ENCODE measurements at places on chromosomes 12 and 14. TPM values are rescaled to one million over a fixed set of nuclear protein-coding genes. Genes with fewer than 3 reads are reported as not detected.
A peak's percentile ranks its signal among the peaks of the same experiment; 100 is the strongest.

- no peak for DNase-seq
Observed at GRCh38 chr14:79705126-79705894, 506.0 kb downstream of the DIO2 start.

DNA sequence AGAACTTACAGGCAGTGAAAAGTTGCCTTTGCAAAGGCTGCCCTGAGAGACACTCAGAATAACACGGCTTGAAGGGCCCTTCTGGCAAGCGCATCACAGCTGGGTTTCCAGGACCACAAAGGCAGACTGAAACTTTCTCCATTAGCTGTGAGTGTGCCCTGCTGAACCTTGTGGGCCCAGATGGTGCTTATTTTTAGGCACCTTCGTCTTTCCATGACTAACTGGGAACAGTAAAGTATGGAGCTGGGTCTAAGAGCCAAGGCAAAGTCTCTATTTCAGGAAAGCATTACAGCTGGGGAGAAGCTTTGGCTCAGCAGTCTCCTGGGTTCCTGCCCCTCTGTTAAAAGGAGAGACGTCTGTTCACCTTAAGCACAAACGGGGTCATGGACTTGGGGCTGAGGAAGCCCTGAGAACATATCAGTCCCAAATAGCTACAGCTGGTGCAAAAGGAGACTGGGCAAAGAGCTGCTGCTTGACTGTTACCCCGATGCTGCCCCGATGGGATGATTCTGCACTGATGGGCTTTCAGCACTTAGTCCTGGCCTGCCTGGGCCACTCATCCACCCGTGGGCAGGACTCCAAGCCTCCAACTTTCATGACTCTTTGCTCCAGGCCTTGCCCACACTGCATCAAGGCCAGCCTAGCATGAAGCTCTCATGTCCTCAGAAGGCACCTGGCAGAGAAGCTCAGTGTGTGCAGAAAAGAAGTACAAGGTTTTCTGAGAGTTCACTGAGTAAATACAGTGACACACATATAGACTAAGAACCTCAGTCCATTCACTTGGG, 248.3 kb downstream of the PHLDA1 start:
- DNase-seq: no peak

GRCh38 chr14:48788771-48789170, 797.4 kb downstream of the RPS29 start:
- no peak for DNase-seq

- no peak for DNase-seq
Observed at GRCh38 chr12:49264466-49264872, 413 bp upstream of the TUBA1C start.

DNA sequence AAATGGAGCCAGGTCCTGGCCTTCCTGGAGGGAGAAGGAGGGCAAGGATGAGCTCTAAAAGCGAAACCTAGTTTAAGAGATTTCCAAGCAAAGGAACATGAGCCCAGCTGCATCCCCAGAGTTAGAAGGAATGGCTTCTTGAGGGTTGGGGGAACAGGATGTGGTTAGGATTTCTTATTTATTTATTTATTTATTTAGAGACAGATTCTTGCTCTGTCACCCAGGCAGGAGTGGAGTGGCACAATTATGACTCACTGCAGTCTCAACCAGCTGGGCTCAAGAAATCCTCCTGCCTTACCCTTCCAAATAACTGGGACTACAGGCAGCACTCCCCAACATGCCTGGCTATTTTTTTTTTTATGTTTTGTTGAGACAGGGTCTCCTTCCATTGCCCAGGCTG, 25.3 kb upstream of the TMEM106C start:
- no peak for DNase-seq

GRCh38 chr12:89225808-89226411, 126.4 kb downstream of the DUSP6 start:
- no peak for DNase-seq

DNA sequence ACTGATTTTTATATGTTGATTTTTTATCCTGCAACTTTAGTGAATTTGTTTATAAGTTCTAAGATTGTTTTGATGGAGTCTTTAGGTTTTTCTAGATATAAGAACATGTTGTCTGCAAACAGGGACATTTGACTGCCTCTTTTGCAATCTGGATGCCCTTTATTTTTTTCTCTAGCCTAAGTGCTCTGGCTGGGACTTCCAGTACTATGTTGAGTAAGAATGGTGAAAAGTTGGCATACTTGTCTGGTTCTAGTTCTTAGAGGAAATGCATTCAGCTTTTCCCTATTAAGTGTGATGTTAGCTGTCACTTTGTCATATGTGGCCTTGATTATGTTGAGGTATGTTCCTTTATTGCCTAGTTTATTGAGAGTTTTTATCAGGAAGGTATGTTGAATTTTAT, 68.1 kb downstream of the ERC1 start:
- DNase-seq: no peak

DNA sequence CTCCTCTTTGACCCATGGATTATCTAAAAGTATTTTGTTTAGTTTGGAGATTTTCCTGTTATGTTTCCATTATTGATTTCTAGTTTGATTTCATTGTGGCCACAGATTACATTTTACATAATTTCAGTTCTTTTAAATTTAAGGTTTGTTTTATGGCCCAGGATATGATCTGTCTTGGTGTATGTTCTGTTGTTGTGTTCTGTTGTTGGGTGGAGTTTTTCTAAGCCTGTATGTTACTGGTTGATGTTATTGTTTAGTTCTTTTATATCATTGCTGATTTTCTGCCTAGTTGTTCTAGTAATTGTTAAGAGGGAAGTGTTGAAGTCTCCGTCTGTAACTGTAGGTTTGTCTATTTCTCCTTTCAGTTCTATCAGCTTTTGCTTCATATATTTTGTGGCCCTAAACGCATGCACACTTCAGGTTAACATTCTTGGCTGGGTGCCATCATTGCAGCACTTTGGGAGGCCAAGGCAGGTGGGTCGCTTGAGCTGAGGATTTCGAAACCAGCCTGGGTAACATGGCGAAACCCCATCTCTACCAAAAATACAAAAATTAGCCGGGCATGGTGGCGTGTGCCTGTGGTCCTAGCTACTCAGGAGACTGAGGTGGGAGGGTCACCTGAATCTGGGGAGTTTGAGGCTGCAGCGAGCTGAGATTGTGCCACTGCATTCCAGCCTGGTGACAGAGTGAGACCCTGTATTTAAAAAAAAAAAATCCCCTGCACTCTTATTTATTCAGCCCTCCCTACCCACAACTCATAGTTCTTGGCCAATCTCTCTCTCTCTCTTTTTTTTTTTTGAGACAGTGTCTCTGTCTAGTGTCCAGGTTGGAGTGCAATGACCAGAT, 28.1 kb upstream of the CFL2 start:
- no peak for DNase-seq

DNA sequence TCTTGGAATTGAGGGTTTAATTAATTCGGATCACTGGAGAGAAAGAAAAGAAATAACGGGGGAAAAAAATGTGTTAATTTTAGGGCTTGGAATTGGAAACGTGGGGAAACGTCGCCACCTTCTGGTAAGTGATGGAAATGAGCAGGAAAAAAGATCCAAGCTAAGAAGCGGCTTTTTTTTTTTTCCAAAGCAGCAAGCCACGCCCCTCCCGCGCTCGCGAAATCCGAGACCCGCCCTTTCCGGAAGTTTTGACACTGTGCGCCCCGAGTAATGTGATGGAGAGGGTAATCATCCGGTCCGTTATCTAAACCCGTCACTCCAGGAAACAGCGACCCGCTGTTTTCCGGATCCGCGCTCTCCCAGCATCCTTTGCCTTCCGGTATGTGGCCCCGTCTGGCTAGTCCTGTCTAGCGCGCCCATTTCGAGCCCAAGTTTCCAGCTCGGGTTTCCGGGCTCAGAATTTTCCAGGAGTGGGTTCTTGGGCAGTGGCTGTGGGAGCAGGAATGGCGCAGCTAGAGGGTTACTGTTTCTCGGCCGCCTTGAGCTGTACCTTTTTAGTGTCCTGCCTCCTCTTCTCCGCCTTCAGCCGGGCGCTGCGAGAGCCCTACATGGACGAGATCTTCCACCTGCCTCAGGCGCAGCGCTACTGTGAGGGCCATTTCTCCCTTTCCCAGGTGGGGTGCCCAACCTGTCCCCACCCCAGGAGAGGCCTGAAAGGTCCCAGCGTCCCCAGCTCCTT, at the start of gene ALG10B:
ALG10B (plus strand) TSS at position 384 of the 739 bp plus-strand sequence; CDS start at position 504, 120 bp downstream.
- DNase-seq: peak; percentile 93

- no peak for DNase-seq
Observed at GRCh38 chr12:123142921-123143735, 7.8 kb downstream of the PITPNM2 start.

- peak; percentile 90 for DNase-seq
Observed at GRCh38 chr12:48988030-48988649, 10.0 kb downstream of the WNT1 start.

- no peak for DNase-seq
Observed at GRCh38 chr12:113825705-113826104, 140.4 kb downstream of the RBM19 start.

GRCh38 chr12:124774054-124774461, 89.6 kb downstream of the SCARB1 start:
- DNase-seq: no peak

DNA sequence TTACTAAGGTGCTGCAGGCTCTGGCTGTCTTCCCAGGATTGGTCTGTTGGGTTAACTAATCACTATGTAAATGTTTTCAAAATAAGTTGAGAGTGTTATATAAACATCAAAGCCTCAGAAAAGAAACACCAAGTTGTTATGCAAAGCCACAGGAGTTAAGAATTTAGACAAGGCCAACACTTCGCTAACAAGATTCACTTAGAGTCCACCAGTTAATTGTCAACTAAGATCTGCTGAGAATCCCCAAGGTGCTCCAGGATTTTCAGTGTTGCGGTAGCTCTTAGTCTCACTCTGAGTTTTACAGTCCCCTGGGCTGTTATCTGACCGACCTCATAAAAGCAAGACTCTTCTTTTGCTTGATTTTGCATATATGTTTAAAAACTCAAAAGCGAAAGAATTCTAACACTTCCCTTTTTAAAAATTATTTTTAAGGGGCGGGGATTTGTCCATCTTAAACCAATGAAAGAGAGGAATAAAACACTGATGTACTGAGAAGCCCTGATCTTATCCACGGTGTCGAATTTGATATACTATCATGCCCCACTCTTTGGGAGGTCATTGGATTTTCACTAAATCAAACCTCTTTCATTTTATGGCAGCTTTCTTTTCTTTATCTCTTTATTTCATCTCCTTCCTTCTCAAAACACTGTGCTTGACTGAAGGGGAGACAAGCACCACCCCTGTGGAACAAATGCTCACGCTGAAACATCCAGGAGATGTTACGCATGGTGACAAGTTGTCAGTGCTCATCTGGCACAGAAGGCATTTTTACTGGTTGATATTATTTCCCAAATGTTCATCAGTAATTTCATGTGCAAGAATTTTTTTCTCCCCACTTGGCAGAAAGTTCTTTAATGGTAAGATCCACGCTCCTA, 7.0 kb downstream of the NIN start:
- DNase-seq: no peak

GRCh38 chr14:94689985-94690400, 77.8 kb downstream of the SERPINA3 start:
- DNase-seq: no peak

GRCh38 chr12:112597986-112598385, 179.2 kb downstream of the PTPN11 start:
- no peak for DNase-seq

DNA sequence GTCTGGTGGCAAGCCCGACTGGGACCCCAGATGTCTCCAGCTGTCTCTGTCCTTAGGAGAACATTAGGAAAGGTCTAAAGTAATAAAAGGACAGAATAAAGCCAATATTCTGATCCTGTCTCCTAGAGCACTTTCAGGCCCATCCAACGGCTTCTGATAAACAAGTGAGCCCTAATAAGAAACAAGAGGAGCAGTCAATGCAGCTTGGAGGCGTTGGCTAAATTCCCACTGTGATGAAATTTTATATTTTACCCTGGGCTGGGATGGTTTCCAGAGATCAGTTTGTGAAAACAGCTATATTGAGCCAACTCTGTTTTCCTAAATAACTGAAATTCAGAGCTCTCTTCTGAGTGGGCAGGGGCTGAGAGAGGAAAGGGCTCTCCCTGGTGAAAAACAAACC, 55.5 kb upstream of the SRRM4 start:
- no peak for DNase-seq

DNA sequence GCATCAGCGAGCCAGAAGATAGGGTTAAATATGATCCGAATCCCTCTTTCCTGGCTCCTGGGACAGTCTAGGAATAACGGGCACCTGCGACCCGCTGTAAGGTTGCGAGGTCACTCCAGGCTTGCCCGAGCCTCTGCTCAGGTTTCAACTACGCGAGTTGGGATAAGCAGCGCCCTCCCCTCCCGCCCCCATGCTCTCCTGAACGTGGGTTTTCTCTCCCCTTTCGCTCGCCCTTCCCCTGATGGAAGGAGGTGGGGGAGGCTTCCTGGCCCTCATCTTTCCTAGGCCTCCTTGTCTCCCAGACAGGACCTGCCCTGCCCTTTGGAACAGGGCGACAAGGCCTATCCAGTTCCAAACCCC, 753 bp upstream of the ATP5MC2 start:
- DNase-seq: peak; percentile 32

- no peak for DNase-seq
Observed at GRCh38 chr12:53495903-53496751, 3.1 kb downstream of the MAP3K12 start.

DNA sequence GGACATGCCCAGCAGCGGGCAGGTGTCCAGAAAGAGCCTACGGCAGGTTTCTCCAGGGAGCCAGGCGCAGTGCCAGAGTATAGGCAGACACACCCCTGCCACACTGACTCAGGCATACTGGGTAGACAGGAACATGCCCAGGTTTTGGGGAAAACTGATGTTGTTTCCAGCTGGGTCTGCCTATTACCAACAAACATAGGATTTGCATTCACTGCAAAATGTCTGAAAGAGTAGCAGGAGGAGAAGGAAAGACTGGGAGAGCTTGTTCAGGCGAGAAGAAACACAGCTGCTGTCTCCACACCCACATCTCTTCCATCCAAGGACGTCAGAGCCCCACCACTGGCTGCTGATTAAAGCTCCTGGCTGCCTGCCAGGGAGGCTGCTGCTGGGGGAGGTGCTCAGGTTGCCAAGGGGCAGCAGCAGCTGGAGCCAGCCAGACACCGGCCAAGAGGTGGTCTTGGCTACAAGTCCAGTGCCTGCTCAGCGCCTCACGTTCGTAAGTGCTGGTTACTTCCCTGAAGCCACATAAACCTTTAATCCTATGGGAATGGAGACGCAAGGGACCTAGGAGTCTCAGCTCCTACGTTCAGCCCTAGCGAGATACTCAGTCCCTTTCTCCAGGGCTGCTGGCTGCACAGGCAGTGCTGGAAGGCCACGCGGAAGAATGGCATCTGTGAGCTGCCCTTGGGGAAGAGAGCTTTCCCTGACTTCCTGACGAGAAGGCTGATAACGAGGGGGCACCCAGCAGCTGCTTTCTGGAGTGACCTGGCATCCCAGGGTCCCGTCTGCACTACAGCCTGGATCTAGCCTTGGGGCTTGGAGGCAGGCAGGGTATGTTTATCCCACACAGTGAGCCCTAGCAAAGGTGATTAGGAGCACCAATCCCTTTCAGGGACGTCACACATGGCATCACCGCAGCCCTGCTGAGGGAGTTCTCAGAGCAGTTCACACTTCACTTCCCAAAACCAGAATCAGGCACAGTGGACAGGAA, 58.1 kb downstream of the PLEKHG3 start:
- DNase-seq: no peak

The MANSC4 gene
- total RNA-seq: not detected

The IAPP gene
- total RNA-seq: not detected

The MUCL1 gene
- not detected for total RNA-seq

The CEP170B gene
- total RNA-seq: 14.0 TPM

The KIF5A gene
- total RNA-seq: 16.9 TPM

The CDKN3 gene
- total RNA-seq: 43.8 TPM

The CALM1 gene
- 338 TPM for total RNA-seq

The RASSF8 gene
- total RNA-seq: 50.5 TPM

The RGS6 gene
- 2.8 TPM for total RNA-seq

The PPM1H gene
- 3.7 TPM for total RNA-seq

The TPPP2 gene
- total RNA-seq: not detected

The CLEC6A gene
- total RNA-seq: not detected

All from neural crest cell (in vitro differentiated cells).